ENCODE measurements at places on chromosomes 2 and 18. TPM values are rescaled to one million over a fixed set of nuclear protein-coding genes. Genes with fewer than 3 reads are reported as not detected.

DNMT3A gene
- total RNA-seq, result 17.2 TPM

NOSTRIN gene
- 6.6 TPM for total RNA-seq

RNMT gene
- total RNA-seq, result 20.8 TPM

SEMA4C gene
- 74.4 TPM for total RNA-seq

CYP26B1 gene
- total RNA-seq, result 3.6 TPM

SCYGR6 gene
- not detected for total RNA-seq

IL37 gene
- total RNA-seq, result not detected

SIX2 gene
- 1.7 TPM for total RNA-seq

Data from esophagus muscularis mucosa (tissue), 4 donors.